CD4-positive, alpha-beta T cell treated with Interleukin-4 for 4 hours (primary cell): ENCODE measurements at places on chromosomes 4 and X.

DNA sequence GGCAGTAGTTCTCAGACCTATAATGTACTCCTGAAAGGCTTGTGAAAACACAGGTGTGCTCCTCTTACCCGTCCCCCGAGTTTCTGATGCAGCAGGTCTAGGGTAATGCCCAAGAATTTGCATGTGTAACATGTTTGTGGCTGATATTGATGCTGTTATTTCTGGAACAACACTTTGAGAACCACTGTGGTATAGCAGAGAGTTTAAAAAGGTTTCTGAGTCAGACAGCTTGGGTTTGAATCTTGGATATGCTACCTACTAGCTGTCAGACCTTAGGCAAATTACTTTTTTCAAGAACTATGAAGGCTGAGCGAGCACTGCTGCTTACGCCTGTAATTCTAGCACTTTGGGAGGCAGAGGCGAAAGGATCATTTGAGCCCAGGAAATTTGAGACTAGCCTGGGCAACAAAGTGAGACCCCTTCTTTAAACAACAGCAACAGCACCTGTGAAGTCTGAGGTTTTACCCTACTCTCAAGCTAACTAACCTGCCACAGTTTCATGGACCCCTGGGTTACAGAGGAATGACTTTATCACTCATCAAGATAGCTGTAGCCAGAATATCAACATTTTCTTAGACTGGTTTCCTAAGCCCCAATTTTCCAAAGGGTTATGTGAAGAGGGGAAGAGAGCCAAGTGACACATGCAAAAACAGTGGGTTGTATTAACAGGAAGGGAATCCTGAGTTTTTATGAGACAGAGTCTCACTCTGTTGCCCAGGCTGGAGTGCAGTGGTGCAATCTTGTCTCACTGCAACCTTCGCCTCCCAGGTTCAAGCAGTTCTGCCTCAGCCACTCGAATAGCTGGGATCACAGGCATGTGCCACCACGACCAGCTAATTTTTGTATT lies 5.1 kb downstream of the AFF1 start:
- peak; percentile 72 for DNase-seq

DNA sequence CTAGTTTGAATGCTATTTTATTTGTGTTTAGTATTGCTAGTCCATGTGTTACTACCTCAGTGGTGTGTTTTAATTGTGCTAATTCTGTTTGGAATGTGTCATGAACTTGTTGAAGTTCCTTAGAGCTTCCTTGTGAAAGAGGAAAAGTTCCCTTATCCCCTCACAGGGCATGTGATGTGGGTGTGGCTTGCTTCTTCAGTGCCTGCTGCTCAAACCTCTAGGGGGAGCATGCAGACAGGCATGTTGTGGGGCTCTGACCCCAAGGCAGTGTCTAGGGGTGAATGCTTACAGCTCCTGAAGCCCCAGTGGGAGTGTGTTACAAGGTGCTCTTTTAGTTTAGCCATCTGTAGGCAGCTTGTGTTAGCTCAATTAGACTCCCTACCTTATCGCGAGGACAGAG lies 86.5 kb downstream of the MAGED4 start:
- no peak for DNase-seq

DNA sequence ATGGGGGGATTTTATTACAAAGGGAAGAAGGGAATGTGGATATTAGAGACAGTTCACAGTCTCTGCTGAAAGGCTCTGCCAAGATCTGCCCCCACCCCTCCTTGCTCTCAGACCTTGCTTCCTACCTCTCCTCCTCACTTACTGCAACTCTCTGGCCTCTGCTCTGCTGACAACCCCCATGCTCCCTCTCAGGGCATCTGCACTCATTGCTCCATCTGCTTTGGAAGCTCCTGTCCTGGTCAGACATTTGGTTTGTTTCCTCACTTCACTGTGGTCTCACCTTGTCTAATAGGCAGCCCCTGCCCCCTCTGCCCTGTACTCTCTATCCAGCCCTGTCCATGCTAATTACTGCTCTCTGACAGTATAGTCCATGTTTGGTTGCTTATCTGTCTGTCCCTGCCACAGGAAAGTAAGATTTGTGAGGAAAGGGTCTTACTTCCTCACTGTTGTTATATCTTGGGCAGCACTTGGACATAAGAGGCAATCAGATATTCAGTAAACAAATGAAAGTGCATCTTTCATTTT lies 189.3 kb downstream of the PTTG2 start:
- DNase-seq: no peak

DNA sequence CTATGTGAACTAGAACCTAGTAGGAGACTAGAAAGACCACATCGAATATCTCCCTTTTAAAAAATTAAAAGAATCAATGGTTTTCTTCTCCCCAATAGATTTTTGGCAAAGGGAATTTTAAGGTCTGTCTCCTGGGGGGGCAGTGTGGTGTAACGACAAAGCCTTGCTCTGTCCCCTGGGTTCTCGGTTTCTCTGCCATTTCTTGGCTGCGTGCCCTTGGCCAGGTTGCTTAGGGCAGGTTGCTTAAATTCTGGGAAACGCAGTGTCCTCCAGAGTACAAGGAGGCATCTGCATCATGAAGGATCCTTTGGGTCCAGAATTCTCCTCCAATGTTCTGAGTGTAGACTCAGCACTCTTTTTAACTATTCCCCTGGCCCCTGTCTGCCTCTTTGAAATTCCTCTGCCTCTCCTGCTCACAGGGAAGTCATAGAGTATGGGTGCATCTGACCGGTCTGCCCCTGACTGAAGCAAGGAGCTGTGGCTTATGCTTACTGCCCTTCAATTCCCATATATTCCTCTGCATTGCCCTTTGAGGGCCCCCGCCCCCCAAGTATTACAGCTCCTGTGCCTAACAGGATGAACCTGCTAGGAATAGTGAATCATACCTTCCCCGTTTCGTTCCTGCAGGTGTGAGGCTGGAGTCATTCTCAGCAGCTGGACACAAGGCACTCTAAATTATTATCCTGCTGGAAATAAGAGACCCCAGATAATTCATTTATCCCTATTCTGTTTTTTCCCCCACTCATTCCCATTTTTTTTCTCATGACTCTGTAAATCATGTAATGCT lies 2.2 kb downstream of the KIT start:
- DNase-seq: no peak

- DNase-seq: no peak
These were observed 341.7 kb upstream of the FAT1 start for GRCh38 chr4:187065396-187065795.

DNA sequence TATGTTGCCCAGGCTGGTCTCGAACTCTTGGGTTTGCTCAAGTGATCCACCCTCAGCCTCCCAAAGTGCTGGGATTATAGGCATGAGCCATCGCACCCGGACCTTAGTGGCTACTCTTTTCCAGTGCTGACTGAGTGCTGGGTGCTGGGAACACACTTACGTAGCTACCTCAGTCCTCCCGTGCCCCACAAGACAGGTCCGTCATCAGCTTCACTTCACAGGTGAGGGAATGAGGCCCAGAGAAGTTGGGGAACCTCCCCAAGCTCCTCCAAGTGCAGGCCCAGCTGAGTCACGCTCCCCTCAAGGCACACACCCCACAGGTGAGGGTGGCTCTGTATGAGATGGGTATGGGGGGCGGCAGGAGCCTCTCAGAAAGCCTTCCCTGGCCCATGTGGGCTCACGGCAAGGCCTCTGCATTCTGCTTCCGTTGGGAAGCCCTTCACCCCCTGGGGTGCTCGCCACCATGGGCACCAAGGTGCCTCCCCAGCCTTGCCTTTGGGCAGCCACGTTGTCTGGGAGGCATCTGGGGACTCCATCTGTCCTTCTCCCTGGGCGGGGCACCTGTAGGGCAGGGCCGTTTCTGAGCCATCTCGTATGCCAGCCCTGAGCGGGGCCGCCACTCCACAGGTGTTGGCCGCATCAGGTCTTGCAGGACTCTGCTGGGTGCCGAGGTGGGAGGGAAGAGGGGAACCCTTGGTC lies 28.4 kb downstream of the NSG1 start:
- no peak for DNase-seq

- no peak for DNase-seq
These were observed 12.8 kb upstream of the NSUN7 start for GRCh38 chr4:40736910-40737309.

DNA sequence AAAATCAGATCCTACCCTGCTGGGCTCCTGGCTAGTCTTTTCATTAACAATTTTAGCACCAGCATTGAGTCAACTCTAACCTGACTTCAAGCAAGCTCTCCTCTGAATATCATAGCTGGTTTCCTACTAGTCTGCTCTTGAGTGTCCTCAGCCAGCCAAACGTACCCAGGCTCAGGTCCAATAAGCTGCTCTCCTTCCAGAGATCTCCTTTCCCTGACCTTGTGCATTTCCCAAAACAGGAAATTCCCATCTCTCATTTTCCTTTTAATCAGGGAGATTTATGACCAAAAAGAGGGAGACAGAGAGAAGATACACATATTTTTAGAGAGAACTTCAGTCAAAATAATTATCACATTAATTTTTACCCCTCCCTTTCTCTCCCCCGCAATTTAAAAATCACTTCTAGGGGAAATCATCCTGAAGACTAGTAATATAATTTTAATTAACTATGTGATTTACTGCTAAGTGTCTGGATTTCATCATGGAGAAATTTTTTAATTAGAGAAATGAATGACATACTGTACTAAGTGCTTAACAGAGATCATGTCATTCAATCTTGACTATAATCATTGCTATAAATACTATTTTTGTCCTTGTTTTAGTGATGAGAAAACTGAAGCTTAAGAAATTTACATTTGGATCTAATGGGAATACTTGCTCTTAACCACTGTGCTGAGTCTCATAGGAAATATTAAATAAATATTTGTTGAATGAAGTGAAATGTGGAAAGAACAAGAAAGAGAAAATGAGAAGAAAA lies 421.7 kb upstream of the INTU start:
- DNase-seq: no peak

GRCh38 chrX:21645431-21645830 lies 12.7 kb downstream of the KLHL34 start:
- DNase-seq: no peak

DNA sequence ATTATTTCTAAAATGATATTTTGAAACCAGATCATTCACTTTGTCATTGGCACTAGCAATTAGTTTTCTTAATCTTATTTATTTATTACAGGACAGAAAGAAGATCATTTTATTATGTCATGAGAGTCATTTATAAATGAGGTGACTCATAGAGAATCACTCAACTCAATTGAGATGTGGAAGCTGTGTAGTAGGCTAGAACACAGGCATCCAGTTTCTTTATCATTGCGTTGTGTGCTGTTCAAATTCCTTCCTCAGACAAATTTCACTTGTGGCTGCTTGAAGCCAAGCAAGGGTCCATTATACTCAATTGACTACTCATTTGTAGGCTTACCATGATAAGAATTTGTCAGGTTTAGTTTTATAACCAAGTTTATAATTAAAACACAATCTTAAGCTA lies 87.6 kb downstream of the MRPL1 start:
- no peak for DNase-seq
